ENCODE measurements at places on chromosomes 3 and 15.

GRCh38 chr15:71093054-71094024 is 21.9 kb upstream of the THSD4 start:
- DNase-seq = no peak

DNA sequence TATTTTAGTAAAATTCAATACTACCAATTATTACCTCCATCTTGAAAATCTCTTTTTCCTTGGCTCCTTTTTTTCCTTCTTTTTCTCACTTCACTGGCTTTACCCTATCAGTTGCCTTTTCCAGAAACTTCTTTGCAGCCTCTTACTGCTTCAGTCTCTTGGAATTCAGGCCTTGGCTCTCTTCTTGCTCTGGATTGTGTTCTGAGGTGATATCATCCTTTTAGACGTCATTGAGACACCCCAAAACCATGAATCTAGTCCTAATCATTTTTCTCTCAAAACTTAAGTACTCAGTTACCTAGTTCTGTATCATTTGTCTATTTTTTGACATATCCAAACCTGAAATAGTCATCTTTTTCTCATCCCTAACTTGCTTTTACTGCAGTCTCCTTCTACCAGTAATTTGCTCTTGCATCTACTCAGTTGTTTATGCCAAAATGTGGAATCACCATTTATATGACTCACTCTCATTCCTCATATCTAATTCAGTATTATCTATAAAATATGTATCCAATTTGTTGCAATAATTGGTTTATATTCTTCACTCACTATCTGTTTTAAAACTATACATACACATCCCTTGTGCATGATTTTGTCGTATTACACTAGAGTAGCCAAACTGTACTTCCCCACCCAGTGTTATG is 703.2 kb upstream of the CCDC54 start:
- no peak for DNase-seq

DNA sequence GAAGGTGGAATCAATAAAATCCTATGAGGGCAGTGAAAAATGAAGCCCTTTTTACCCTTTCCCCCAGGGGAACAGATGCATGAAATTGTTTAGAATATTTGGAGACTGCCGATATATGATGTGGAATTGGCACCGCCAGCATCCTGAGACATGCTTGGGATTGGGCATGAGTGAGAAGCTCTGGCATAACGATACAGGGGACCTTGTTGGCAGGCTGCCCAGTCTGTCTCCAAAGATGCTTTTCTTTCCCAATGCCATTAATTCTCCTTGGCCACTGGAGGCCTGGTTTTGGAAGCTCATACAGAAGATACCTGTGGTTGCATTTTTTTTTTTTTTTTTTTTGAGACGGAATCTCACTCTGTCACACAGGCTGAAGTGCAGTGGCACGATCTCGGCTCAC is 800.6 kb upstream of the LMCD1 start:
- no peak for DNase-seq

DNA sequence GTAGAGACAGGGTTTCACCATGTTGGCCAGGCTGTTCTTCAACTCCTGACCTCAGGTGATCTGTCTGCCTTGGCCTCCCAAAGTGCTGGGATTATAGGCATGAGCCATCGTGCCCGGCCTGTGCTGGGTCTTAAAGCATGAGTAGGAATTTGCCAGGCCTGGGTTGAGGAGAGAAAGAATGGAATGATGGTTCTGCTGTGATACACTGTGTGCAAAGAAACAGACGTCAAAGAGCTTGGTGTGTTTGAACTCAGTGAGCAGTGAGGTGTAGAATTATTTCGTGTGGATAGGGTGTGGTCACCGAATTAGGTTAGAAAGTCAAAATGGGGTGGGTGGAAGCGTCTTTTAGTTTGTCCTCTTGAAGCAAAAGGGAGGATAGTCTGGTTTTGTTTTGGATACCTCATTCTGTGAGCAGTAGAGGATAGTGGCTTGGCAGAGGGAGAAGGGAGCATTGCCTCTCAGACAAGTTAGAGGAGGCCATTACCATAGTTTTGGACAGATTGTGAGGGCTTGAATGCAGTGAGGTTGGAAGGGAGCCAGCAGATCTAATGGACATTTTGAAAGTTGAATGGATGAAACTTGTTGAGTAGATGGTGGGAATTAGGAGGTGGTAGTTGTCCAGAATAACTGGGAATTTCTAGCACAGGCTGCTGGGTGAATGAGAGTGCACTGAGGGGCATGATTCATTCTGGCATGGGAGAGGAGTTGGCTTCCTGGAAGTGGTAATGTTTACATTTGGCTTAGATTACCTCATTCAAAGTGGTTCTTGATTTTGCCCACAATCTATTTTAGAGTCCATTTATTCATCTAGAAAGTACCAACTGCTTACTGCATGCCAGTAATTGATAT is 27.2 kb downstream of the AKAP13 start:
- no peak for DNase-seq

- no peak for DNase-seq
These were observed 3.9 kb upstream of the VILL start for GRCh38 chr3:37986479-37987314.

GRCh38 chr3:128221328-128221727 is 68.0 kb downstream of the EEFSEC start:
- no peak for DNase-seq

GRCh38 chr3:53712817-53713388 is 133.3 kb downstream of the CHDH start:
- DNase-seq = no peak

DNA sequence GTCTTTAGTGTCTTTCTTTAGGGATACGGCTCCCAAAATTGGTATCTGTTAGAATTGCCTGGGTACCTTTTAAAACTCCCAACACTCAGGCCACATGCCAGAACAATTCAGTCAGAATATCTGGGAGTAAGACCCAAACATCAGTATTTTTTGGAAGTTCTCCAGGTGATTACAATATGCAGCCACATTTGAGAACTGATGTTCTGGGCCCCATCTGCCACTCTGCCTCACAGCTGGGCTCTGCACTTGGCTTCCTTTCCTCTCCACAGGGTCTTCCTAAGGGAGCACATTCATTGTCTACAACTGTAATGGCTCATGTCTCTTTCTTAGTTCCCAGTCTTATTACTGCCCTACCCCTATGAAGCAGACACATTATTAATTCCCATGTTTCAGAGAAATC is 394.5 kb downstream of the MFSD1 start:
- DNase-seq = no peak

- no peak for DNase-seq
These were observed 511.9 kb downstream of the ZIC1 start for GRCh38 chr3:147921051-147921450.

- no peak for DNase-seq
These were observed 213.7 kb upstream of the P2RY1 start for GRCh38 chr3:152621006-152621868.

- DNase-seq = no peak
These were observed 576 bp upstream of the MB21D2 start for GRCh38 chr3:192918275-192918588.

GRCh38 chr15:59174835-59175831 is 31.5 kb upstream of the LDHAL6B start:
- DNase-seq = peak; percentile 65

DNA sequence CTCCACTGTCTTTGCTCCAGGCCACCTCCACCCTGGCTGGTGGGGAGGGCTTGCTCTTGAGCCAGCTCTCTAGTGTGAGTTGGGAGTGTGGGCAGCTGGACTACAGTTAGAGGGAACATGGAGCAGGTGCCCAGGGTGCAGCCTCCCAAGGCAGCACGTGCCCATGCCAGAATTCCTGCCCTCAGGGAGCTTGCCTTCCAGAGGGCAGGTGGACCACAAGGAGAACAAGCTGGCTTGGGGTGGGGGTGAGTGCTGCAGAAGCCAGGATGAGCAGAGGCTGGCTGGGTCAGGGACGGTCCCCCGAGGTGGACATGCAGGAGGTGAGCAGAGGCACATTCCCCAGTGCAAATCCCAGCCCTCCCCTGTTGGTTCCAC is 89.5 kb downstream of the VGLL4 start:
- no peak for DNase-seq

DNA sequence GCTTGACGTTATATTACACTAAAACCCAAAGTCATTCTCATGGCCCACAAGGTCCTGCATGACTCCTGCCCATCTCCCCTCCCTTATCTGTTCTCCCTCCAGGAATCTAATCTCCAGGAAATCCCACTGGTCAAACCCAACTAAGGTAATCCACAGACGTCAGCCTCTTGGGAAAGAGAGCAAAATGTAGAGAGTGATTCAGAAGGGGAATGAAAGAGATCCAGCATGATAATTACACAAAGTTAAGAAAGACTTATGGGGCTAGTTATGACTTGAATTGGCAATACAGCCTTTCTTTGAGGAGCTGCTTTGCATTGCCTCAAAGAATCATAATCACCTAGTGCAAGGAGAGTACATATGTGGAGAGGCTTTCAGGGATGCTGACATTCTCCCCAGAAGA is 137.8 kb upstream of the MYRIP start:
- no peak for DNase-seq

- no peak for DNase-seq
These were observed 116.7 kb downstream of the XXYLT1 start for GRCh38 chr3:195154111-195154791.

GRCh38 chr15:35439291-35439690 is 106.7 kb downstream of the DPH6 start:
- no peak for DNase-seq

- no peak for DNase-seq
These were observed 161.4 kb downstream of the WNT7A start for GRCh38 chr3:13718436-13718835.

DNA sequence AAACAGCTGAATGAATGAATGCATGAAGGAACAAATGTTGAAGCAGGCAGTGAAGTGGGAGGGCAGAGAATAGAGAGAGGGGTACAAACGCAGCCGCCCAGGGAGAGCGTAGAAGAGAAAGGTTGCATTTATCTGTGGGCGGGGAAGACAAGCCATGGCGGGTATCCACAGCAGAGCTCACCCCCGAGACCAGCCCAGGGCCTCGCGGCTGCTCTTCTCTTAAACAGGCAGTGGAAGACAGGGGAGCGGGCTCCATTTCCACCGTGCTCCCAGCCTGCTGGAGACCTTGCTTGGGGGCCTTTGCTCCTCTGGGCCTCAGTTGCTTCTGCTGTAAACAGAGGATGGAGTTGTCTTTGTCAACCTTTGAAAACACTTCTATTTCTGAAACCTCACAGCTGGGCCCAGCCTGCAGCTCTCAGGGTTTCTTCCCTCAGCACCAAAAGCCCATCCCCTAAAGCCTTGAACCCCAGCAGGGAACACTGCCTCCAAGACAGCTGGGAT is 259.5 kb downstream of the UACA start:
- no peak for DNase-seq

DNA sequence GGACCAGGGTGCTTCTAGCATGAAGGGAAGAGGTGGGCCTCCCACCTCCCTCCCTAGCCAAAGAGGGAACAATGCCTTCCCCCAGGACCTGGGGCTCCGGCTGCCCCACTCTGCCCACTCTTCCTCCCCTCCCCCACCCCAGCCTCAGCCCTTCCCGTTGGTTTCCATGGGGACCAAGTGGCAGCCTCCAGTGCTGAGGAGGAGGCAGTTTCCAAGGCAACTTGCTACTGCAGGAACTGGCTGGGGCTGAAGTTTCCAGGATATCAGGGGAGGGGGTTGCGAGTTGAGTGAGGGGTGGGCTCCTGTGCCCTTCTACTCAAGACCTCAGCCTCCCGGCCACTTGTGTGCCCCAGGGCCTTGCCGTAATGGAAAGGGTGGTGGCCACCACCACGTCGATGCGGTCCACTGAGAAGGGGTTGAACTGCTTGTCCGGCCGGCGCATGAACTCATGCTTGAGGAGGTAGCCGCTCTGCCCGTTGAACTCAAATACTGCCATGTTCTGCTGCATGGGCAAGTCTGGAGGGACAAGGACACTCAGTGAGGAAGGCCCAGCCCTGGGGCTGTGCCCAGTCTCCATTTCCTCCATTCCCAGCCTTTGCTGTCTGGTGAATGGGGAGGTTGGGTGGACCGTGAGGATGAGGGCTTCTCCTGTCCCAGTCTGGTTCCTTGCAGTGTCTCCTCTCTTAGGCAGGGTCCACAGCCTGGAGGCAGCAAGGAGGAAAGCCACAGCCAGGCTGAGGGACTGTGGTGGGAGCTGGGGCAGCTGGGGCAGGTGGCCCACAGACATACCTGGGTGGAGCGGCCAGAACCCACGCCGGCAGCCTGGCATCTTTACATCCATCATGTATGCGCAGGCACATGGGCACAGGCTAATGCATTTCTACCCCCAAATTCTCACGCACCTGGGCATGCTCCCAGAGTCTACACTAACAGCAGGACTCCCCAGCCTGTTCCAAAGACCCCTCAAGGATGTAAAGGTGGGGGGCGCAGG is 11.3 kb upstream of the ANKRD63 start:
- no peak for DNase-seq

GRCh38 chr3:177190756-177191681 is 6.3 kb downstream of the TBL1XR1 start:
- DNase-seq = no peak

DNA sequence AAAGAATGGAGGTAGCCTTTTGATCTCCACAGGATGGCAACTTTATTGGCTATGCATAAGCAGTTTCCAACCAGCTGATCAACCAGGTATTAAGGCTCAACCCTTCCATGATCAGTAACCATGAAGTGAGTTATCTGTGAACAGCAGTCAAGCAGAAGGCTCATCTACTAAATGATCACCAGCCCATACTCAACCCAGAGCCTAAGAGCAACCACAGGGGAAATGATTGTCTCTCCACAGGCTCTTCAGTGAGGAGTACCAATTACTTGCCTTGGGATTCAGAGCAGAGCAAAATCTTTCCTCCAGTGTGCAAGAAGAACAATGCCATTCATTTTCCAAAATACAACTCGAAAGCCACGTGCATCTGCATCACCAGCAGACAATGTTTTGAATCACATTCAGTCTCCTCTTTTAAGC is 754.8 kb downstream of the ROBO1 start:
- no peak for DNase-seq

DNA sequence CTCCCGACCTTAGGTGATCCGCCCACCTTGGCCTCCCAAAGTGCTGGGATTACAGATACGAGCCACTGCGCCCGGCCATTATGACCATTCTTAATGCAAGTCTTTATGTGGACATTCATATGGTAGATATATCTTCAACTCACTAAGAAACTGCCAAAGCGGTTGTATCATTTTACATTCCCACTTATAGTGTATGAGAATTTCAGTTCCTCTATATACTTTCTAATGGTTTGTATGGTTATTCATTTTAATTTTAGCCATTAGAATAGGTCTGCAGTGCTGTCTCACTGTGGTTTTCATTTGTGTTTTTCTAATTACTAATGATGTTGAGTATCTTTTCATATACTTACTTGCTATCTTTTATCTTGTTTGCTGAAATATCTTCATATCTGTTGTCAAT is 32.5 kb downstream of the TCF12 start:
- DNase-seq = no peak

DNA sequence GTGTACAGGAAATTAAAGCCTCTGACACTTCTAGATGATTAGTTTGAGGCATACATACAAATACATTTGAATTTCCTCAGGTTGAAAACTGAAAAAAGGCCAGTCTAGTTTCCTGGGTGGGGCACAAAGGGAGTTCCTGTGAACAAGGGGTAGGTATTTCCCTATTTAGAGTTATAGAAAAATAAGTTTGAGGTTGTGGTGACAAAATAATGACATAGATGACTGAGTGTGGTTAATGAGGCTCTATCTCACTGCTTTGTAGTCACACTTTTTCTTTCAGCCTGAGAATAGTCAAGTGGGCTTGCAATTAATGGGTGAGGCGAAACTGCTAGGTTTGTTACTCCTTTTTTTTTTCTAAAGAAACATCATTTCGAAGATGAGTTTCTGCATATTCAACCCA is 4.3 kb downstream of the SLCO3A1 start:
- DNase-seq = no peak

All from WTC11 (cell line).